Kasumi-1 (cell line): ENCODE measurements at places on chromosomes 2 and 18.

- DNase-seq, result no peak
Observed at GRCh38 chr2:65880436-65880835, 448.0 kb upstream of the SPRED2 start.

DNA sequence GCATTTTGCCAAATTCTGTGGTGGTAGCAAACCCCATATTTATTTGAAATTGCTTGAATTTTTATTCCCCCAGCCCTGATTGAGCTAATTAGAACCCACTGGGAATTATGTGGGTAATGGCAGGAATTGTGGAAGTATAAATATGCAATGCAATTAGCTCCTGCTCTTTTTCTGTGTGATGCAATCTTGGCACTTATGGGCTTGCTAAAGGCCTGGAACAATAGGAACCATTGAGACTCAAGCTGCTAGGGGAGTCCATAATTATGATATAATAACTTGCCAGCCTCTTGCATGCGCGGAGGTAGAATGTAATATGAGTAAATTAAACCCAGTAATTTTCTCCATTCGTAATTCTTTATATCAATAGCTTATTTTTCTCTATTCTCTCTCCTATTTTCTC lies 267.6 kb upstream of the THSD7B start:
- no peak for DNase-seq

GRCh38 chr2:148552675-148553331 lies 91.7 kb upstream of the EPC2 start:
- DNase-seq, result peak; percentile 18

- no peak for DNase-seq
Observed at GRCh38 chr18:10659594-10659993, 133.8 kb downstream of the NAPG start.

GRCh38 chr2:196315388-196316049 lies 144.1 kb upstream of the STK17B start:
- DNase-seq, result no peak

DNA sequence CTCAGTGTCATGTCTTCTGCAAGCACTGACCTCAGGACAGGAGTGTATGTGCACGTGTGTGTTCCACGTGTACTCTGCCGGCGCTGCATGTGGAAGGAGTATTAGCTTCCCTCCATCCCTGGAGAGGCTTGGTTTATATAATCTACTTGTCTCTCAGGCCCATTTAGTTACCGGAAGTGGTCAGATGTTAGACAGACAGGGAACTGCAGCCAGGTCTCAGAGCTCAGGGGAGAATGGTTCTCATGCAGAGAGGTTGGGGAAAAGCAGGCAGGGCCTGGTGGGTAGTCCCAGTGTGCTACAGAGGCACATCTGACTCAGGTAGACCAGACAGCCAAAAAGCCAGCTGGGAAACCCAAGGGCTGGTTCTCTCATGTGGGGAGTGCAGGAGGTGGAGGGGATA lies 167.9 kb downstream of the CTIF start:
- no peak for DNase-seq

DNA sequence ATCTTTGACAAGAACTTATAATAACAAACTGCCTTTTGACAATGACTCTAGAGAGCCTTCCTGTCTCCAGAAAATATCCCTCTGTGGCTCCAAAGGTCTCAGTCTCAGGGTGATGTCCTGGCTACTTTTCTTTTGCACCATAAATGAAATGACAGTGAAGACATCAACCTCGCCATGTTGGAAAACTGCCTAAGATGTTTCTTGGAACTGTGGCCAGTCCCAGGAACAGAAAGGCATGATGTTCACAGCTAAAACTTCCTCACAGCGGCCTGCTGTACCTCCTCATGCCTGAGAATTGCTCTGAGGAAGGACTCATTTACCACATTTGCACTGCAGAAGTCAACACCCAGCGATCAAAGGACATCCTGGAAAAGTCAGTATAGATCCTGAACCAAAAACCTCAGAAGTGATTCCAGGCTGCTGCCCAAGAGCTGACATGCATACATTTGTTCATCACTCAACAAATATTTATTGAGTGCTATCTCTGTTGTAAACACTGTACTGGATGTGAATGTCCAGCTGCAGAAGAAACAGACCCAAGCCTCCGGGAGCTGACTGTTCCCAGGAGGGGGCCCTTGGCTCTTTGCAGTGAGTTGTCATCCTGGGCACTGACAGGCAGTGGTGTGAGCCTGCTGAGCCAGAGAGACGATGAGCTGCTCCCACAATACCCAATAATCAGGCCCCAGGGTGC lies 64.3 kb upstream of the ACSL3 start:
- no peak for DNase-seq

DNA sequence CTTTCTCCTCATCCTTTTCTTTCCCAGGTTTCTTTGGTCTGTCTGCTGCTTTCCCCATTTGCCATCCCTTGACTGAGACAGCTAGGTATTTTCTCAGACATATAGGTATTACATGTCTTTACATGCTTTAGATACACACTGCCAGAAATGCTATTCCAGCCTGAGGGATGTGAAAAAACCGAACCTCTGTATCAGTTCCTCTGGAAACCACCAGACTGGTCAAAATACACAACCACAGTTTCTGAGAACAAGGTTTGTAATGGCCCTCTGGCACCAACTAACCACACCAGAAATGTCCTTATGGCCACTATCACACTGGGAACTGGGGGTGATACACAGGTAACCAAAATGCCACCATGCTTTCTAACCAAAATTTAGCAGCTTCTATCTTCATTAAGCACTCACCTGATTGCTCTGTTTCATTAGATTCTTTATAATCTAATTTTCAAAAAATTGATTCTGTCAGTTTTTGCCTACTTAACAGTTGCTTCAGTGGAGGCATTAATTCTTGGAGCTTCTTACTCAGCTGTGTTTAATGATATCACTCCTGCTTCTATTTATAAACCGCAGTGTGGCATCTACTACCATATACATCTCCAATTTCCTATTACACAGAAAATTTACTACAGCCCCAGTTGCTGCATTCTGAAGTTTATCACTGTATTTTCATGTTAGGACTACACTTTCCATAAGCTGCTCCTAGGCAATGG lies 243.5 kb downstream of the WDPCP start:
- no peak for DNase-seq

- no peak for DNase-seq
Observed at GRCh38 chr2:217817466-217818292, 185.1 kb downstream of the TNS1 start.
